ENCODE measurements at places on chromosomes 13 and 19.

DNA sequence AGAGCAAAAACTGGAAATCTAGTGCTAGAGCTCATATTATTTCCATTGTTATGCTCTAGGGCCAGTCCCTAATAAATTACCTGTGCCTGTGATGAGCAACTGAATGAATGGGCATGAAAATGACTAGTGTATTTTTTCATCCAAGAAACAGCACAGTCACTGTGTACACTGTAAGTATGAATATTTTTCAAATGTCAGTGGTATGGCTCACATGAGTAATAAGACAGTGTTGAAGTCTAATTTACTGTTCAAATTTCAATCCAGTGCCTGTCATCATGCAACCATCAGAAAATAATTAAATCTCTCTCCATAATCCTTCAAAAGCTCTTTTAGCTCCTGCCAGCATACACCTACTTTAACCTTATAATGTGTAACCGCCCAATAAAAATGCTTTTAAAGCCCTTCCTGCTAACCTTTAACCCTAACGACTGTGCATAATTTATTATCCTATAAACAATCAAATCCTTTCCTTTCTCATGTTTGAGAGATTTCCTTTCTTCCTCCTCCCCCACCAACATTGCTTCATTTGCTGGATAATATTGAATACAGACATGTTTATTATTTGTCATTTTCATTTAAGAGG, 378.3 kb downstream of the GPC5 start:
- DNase-seq = no peak

- DNase-seq = no peak
Measured at GRCh38 chr13:39462906-39463305, 140.1 kb downstream of the LHFPL6 start.

DNA sequence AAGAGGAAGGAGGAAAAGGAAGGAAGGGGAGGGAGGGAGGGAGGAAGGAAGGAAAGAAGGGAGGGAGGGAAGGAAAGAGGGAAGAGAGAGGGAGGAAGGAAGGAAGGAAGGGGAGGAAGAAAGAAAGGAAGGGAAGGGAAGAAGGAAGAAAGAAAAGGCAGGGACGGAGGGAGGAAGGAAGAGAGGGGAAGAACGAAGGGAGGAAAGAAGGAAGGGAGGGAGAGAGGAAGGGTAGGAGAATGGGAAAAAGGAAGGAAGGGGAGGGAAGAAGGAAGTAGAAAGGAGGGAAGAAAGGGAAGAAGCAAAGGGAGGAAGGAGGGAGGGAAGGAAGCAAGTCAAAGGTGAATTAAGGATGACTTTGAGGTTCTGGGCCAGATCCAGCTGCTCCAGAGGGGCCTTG, 3.0 kb downstream of the ACSBG2 start:
- DNase-seq = no peak

DNA sequence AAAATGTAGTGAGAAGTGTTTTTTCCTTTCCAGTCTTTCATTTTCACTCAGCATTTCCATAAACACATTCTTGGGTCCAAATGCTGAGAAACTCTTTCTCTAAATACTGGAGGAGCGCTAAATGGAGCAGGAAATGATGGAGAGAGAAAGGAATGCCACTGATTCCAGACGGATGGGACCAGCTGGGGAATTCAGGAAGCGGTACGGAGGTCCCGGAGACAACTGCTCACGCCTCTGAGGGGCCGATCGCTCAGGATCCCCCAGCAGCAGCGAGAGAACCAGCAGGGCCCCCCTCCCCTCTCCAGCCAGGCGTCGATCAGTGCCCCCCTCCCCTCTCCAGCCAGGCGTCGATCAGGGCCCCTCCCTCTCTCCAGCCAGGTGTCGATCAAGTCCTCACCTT, 13.2 kb downstream of the RASA3 start:
- DNase-seq = no peak

GRCh38 chr13:109963960-109964563, 177.7 kb upstream of the IRS2 start:
- no peak for DNase-seq

GRCh38 chr13:85638815-85639393, 160.3 kb downstream of the SLITRK6 start:
- DNase-seq = no peak

GRCh38 chr13:110665491-110666254, 40.2 kb downstream of the CARS2 start:
- no peak for DNase-seq

DNA sequence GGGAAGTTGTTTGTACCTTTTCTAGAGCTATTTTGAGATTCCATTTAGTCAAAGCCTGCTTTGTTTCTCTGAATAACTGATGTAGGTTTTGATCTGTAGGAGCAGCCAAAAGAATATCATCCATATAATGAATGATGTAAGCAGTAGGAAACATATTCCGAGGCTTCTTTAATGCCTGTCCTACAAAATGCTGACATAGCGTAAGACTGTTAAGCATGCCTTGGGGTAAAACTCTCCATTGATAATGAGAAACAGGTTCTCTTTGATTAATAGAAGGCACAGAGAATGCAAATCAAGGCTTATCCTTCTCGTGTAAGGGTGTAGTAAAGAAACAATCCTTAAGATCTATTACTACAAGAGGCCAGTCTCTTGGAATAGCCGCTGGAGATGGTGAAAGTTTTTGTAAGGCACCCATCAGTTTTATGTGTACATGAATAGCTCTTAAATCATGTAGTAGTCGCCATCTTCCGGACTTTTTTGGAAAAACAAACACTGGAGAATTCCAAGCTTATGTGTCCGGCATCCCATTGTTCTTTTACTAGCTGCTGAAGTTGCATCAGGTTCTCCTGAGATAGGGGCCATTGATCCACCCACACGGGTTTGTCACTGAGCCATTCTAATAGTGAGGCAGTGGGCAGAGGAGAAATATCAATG, 13.5 kb downstream of the FPR3 start:
- no peak for DNase-seq

- peak; percentile 41 for DNase-seq
Measured at GRCh38 chr13:59318320-59318930, 845.3 kb downstream of the DIAPH3 start.

All from stimulated activated CD8-positive, alpha-beta memory T cell treated with anti-CD3 and anti-CD28 coated beads, Interleukin-2, amount 100 ng/mL, for 48 hours (primary cell).